ENCODE measurements at places on chromosomes 1 and 21. TPM values are rescaled to one million over a fixed set of nuclear protein-coding genes. Genes with fewer than 3 reads are reported as not detected.

DNA sequence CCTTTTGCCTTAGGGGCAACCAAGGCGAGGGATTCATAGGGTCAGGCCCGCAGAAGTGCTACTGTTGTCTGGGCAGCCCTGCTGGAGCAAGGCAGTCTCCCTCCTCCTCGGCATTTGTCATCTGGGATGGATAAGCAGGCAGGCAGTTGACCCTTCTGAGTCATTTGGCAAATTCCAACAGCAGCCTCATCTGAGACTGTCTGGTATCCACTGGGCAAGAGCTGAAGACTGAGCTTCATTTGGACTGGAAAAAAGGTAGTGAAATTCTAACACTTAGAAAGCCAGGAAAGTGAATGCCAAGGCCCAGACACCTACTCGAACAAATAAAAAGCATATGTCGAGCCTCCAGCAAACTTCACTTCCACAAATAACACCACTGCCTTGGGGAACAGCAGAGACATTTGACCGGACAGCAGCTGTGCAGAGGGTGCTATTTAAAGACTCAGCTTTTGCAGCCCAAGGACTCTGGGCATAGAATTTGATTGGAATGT lies 4.0 kb upstream of the ZBTB40 start:
- no peak for DNase-seq

GRCh38 chr1:170071378-170071777 lies 3.1 kb downstream of the KIFAP3 start:
- no peak for DNase-seq

DNA sequence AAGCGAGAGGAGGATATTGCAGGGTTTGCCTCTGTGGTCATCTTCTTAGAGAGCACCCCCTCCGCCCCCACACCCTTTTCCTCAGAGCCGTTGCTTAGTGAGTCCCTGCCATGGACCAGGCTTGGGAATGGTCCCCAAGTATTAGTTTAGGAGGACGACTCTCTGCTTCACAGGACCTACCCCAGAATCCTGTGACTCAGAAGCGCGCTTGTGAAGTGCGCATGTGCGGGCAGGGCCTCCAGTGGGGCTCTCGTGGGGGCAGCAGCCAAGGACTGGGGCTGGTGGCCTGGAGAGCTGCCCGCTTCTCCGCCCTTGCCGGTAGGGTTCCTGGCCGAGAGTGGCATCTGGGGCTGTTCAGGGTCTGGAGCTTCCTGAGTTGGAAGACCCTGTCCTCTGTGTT lies 37.3 kb upstream of the HMGN1 start:
- no peak for DNase-seq

DNA sequence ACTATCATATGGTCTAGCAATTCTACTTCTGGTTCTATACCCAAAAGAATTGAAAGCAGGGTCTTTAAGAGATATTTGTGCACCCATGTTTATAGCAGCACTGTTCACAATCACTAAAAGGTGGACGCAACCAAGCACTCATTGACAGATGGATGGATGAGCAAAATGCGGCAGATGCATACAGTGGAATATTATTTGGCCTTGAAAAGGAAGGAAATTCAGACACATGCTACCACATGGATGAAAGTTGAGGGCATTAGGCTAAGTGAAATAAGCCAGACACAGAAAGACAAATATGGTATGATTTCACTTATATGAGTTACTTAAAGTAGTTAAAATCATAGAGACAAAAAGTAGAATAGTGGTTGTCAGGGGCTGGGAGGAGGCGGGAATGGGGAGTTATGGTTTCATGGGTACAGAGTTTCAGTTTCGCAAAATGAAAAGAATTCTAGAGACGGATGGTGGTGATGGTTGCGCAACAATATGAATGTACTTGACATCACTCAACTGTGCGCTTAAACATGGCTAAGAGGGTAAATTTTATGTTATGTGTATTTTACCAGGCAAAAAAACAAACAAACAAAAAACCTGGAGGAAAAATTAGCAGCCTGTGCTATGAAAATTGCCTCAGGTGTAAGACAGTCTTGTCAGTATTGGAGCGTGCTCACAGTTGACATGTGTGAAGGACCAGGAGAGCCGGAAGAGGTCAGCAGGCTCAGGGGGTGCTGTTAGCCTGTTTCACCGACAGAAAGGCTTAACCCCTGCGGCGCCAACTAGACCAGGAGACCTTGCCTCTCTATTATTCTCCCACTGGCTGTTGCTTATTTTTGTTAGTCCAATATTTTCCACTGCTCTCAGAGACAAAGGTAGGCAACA lies 26.5 kb downstream of the CD247 start:
- no peak for DNase-seq

DNA sequence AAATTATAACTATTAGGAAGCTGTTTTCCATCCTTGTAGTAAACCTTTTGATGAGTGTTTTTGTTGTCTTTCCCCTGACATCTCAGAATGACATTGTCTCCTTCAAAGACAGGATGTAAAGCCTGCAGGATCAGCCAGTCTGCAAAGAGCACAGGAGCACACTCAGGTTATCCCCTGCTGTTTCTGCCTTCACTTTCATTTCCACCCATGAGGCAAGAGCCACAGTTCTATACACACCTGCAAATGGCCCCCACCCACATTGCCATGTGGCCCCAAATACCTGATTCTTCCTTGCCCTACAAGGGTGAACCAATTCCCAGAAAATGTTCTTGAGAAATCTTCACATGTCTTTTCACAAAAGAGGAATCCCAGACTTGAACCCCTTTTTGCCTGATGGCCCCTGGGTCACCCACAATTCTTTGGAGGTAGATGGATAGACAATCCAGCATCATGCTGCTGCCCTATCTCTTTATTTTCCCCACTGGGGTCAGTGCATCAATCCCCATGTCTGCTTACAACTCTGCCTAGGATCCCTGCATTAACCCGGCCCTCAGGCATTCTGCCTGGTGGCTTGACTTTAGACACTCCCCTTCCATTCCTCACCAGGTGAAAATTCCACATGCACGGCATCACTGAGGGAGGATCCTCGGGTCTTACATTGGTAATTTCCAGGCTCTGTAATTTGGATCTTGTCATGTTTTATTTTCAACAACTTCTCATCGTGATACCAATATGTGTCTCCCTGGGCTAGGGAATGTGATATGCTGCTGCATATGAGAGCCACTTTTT lies 2.6 kb downstream of the FCRL3 start:
- DNase-seq: no peak

S100A9 gene
- 4.7 TPM for polyA plus RNA-seq

GRCh38 chr1:205961405-205961804 lies 18.1 kb upstream of the SLC26A9 start:
- DNase-seq: no peak

HTR6 gene
- polyA plus RNA-seq: not detected

GRCh38 chr1:3746830-3747521 lies 5.3 kb upstream of the CCDC27 start:
- peak; percentile 67 for DNase-seq

DNA sequence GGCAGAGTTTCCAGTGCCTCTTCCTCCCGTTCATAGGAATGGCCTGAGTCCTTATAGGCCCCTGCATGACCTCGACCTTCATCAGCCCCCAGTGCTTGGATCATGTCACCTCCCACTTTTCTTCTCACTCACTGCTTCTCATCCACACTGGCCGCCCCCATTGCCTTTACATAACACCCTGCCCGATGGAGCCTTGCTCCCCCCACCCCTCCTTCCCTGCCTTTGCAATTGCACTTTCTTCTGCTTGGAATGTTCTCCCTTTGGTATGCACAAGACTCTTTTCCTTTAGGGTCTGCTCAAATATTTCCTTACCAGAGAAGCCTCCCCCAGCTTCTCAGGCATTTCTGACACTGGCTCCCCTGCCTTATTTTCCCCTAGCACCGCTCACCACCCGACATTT lies 125.2 kb upstream of the KCNJ6 start:
- DNase-seq: no peak

ETV3L gene
- not detected for polyA plus RNA-seq

GRCh38 chr1:180435566-180435965 lies 66.8 kb downstream of the ACBD6 start:
- DNase-seq: no peak

DNA sequence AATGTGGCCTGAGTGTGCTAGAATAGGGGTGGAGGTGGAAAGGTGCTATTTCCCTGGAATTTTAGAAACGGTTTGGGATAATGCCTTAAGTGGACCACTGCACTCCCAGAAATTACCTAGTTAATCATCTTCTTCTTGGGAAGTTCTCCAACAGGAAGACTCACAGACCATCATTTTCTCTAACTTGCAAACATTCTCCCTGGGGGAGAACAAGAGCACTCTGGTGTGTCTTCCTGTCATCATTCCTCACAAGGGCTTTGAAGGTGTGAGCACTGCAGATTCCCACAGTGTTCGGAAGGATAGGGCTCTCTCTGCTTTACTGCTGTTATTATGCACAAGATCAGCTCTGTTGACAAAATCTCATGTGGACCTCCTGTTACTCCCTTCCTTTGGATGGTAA lies 54.9 kb upstream of the TSPAN2 start:
- DNase-seq: no peak

CELA2B gene
- not detected for polyA plus RNA-seq

- no peak for DNase-seq
Measured at GRCh38 chr1:246677842-246678241, 46.4 kb upstream of the SCCPDH start.

NR5A2 gene
- polyA plus RNA-seq: not detected

DNA sequence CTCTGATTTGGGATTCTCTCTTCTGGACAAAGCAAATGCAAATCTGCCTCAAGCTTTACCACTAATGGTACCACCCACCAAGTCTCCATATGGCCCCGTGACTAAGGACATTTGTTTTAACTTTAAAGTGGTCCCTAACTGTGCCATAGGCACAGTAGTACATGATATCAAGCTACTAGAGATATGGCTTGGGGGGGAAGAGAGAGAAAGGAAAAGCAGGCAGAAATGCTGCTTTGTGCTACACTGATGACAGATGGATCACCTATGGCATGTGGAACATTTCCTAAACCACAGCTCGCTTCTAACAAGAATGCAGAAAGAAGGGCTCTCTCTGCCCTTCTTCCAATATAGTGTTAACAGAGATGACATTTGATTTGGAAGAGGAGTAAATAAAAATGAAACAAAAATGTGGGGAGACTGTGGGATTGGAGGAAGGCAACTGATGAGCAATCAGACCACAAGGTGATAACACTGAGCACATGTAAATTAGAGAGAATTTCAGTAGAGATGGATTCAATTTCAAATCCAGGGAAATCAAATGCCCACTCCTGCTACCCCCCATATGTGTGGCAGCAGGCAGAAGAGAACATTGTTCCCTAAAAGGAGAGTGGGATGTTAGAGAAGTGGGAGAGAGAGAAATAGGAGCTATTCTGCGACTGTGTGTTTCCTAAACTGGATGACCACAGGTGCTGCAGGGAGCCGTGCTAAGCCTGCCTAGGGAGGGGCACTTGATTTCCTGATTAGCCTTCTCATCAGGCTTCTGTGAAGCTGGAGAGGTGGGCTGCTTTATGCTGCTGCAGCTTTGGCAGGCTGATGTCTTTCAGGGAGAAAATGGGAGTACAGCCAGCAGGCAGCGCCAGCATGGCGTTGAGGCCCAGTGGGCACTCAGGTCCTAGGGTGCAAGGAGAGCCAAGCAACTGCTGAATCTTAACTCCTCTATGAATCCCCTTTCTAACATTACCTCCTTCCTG lies 75.3 kb downstream of the ZNF648 start:
- DNase-seq: no peak

DNA sequence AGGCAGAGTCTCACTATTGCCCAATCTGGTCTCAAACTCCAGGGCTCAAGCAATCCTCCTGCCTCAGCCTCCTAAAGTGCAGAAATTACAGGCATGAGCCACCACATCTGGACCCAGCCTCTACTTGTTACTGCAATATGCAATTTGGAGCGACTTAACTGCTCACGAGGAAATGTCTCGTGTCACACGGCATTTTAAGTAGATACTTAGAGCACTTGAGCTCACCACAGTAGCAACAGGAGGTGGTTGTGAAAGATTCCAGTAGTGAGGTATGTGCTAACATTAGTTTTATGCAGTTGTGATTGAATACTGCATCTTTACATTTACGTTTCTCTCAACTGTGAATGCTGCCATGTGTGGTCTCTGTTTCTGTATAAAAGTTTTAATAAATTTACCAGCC lies 5.8 kb upstream of the NDUFV3 start:
- DNase-seq: no peak

GRCh38 chr1:199856216-199856780 lies 171.2 kb upstream of the NR5A2 start:
- DNase-seq: no peak

PTP4A2 gene
- polyA plus RNA-seq: 598 TPM

GRCh38 chr1:229972600-229973296 lies 94.3 kb upstream of the GALNT2 start:
- DNase-seq: no peak

DNA sequence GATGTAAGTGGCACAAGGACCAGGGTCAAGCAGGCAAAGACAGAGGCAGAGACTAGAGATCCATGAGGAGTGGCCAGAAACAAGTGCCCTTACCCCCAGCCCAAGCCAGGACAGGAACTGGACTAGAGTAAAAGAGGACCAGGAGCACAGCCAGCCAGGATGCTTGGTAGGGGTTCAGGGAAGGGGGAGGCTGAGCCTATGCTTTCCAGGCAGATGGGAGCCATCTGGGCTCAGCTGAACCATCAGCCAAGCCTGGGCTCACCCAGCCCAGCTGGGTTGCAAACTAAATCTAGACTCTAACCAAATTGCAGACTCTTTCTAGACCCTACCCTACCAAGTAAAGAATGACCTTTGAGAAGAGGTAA lies 15.2 kb downstream of the PDZK1IP1 start:
- no peak for DNase-seq

DNA sequence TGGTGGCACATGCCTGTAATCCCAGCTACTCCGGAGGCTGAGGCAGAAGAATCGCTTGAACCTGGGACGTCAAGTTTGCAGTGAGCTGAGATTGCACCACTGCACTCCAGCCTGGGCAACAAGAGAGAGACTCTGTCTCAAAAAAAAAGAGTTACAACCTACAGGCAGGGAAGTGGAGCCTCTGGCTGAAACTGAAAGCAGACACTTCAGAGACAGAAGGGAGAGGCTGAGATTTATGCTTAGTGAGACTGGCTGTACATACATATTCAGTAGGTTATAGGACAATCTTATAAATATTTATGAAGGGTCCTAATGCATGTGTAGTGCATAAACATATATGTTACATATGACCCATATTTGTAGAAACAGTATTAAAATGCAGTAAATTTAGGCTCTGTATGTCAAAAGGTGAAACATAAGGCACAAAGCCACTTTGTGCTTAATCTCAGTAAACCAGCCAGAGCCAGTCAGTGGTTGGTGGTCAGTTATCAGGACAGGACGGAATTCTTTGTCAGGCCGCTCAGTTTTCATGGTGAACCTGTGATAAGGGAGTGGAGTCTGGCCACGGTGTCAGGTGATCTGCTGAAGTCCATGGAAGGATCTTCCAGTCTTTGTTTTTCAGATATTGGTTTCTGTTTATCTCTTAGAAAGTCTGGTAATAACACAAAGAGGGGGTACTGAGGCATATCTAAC lies 13.7 kb downstream of the RHEX start:
- DNase-seq: no peak

MLLT11 gene
- polyA plus RNA-seq: 4.7 TPM

DNA sequence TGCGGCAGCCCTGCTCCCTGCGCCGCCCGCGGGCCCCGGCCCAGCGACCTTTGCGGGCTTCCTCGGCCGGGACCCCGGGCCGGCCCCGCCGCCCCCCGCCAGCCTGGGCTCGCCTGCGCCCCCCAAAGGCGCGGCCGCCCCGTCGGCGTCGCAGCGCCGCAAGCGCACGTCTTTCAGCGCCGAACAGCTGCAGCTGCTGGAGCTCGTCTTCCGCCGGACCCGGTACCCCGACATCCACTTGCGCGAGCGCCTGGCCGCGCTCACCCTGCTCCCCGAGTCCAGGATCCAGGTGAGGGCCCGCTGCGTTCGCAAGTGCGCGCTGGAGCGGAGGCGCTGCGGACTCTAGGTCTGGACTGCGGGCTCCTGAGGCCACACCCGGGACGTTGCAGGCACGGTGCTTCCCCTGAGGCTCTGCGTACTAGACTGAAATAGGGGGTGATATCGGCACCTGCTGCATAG lies 351 bp downstream of the MIXL1 start:
- DNase-seq: peak; percentile 12

BLACAT1 gene
- not detected for polyA plus RNA-seq

All from CD8-positive, alpha-beta memory T cell (primary cell).